Inflammatory macrophage (primary cell): ENCODE measurements at places on chromosomes 3 and 15.

DNA sequence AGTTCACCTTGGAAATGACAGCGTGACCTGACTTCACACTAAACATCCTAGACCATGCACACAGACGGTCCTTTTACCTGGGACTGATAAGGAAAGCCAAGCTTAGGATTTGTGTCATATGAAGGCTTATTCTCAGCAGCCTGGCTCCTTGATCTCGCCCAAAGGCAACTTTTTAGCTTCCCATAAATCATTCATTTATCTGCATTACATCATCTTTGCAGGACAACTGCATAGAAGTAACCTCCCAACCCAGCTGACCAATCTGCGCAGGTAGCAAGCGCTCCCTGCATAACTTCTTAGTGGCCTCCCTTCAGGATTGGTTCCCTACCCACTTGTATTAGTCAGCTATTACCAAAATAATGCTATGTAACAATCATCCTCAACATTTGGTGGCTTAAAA, 389.9 kb upstream of the PROK2 start:
- DNase-seq: no peak

DNA sequence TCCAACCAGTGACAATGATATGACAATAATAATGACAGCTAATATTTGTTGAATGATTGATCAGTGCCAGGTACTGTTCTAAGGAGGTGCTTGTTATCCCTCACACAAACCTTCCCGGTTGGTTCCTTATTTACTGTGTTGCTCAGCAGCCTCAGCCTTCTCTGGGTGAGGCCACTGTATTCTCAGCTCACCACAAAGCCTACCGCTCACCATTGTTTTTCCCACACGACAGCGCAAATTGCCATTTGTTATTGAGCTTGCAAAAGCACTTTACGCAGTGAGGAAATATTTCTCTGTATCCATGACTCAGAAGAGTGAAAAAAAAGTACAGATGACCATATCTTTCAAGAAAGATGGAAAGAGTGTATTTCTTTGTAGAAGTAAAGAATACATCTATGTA, 49.5 kb upstream of the PDZRN3 start:
- DNase-seq: no peak

DNA sequence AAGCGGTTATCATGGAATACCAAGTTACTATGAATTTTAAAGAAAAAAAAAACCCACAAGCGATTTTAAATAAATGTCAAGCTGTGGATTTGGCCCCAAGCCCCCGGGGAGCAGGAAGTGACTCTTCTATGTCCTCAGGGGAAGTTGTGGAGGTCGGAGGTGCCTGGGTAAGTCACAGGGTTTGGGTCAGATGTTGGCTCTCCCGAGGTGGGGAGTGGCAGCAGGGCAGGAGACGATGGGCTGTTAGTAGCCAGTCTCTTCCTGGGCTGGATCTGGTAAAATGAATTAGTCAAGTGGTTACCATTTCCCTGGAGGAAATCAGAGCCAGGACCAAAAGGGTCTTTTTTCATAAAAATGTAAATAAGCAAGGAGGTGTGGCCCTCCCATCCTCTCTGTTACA, 316.7 kb downstream of the TLE3 start:
- DNase-seq: peak; percentile 17

- DNase-seq: no peak
Measured at GRCh38 chr15:66563566-66564110, 2.2 kb downstream of the LCTL start.

DNA sequence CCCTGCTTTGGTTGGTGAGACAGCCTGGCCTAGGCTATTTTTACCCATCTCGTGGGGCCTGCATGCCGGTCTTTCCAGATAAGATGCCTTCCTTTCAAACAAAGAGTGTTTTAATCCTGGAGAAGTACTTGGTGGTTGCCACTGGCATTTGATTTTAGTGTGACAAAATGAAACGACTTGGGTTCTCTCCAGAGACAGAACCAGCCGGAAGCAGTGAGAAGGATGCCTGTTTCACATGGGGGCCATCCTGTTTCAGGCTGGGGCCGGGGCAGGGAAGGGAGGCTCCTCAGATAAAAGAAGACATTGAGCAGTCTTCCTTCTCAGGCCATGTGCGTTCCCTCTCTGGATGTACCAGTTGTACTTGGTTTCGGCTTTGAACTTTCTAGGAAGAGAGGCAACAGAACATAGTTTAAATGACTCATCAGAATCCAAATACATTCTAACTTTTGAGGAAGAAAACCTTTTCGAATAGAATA, 74.9 kb downstream of the TOP2B start:
- no peak for DNase-seq

DNA sequence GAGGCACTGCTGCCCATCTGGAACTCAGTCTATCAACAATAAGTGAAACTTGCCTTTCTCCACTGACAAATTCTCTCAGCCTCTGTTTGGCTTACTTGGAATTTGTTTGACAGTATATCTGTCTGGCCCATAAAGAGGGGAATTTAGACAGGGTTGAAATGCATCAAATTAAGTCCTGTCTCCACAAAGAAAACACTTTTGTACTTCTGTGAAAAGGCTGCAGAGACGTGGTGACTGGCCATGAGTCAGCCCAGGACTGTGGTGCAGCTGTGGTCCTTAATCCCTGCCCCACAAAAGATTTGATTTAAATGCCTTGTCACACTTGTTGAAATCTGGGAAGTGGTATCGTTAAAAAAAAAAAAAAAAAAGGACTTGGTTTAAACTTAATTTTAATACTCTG, 47.5 kb downstream of the RYR3 start:
- no peak for DNase-seq

- no peak for DNase-seq
Measured at GRCh38 chr15:31563421-31563820, 236.8 kb downstream of the KLF13 start.

GRCh38 chr15:82305621-82306048, 43.0 kb downstream of the SAXO2 start:
- DNase-seq: no peak

DNA sequence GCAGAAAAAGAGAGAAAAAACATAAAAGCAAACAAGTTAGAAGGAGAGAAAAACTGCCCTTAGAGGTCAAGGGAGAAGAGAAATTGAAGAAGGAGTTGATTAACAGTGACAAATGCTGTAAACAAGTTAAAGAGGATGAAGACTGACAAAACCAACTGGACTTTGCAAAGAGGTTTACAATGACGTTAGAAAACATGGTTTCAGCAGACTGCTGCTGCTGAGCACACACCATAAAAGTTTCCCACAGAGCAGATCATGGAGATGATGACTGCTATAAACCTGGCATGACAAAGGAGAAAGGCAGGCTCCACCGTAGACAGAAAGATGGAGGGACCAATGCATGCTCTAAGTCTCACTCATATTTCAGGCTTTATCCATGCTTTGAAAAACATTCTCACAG, 78.7 kb downstream of the POLQ start:
- DNase-seq: no peak

DNA sequence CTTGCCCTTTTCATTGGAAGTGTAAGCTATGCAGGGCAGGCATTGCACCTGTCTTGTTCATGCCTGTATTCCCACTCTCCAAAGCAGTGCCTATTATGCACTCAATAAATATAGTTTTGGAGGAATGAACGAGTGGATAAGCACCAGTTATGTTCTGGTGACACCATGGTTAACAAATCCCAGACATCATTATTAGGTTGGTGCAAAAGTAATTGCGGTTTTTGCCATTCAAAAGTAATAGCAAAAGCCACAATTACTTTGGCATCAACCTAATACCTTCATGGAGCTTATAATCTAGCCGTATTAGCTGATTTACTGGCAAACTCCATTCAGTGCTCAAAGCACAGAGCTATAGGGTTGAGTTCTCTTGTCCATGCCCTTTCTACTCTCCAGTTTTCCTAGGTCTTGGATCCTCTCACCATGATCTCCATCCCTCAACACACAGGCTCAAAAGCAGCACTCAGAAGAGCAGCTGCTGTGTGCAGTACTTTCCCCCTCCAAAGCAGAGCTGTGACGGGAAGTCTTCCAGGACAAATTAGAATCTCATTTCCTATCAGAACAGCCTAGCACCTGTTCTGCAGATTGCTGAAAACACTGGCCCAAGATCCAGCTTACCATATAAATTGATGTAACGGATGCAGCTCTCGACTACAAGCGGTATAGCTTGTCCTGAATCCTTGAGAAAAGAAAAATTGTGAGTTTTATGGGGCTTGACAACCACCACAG, 63.2 kb upstream of the RAD18 start:
- DNase-seq: no peak

DNA sequence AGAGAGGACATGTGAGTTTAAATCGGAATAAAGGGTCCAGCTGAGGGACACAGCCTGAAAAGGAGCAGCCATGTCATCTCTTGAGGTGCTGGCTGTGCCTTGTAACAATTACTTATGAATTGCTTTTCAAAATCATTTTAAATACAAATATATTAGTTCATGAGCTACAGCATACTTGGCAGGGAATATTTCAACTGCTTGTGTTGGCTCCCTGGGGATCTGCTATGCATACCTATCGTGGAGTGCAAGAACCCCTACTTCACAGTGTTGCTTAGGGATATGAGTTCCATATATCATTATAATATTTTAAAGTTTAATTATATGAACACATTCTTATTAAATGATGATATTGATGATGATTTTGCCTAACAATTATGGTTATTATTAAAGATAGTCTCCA, 19.1 kb upstream of the P2RY14 start:
- DNase-seq: no peak

GRCh38 chr3:119825820-119826219, 43.9 kb downstream of the NR1I2 start:
- DNase-seq: no peak

GRCh38 chr15:80787316-80787715, 8.1 kb downstream of the CEMIP start:
- no peak for DNase-seq

DNA sequence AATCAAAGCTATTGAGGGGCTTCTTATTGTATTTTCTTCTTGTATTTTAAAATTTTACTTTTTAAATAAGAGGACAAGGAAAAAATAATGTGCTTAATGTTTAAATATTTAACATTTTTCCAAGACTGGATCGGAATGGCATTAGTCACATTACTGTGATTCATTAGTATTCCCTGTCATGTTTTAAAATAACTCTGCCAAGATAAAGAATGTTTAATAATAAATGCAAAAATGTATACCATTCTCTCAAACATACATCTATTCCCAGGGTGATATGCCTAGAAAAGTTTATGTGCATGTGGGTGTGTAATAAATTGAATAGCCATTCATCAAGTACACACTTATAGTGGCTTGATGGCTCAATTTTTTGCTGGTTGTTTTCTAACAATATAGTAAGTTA, 936.1 kb downstream of the PLOD2 start:
- DNase-seq: no peak

DNA sequence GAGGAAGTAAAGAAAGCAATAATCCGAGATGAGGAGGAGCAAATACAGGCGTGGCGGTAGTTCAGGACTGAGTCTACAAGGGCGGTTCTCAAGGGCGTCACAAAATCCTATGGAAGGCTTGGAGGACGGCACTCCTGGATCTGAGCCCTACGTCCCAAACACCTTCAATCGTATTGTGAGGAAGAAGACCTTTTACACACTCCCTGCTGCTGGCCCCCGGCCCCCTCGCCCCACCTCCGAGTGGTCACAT, 747 bp downstream of the PLD1 start:
- DNase-seq: no peak

- peak; percentile 94 for DNase-seq
Measured at GRCh38 chr15:101641894-101642293, 10.3 kb downstream of the TM2D3 start.

DNA sequence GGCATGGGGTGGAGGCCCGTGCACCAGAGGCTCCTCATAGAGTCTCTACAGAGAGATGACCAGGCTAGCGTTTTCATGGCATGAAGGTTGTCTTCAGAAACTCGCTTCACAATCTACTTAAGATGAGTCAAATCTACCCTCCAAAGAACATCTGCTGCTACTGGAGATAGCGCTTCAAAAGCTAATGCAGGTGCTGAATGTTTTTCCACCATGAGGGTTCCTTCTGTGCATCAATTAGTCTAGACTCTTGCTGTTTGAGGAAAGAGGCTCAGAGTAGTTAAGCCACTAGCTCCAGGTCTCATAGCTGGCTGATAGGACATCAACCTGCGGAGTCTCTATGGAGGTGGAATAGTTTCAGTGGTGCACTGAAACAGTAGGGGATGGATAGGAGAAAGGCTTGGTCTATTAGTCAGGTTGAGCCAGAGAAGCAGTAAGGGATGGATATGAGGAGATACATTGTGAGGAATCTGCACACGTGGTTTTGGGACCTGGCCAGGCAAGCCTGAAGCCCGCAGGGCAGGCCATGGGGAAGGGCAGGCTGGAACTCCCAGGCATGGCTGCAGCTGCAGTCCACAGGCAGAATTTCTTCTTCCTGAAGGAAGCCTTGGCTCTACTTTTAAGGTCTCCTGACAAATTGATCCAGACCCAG, 117.5 kb downstream of the APBA2 start:
- DNase-seq: no peak

DNA sequence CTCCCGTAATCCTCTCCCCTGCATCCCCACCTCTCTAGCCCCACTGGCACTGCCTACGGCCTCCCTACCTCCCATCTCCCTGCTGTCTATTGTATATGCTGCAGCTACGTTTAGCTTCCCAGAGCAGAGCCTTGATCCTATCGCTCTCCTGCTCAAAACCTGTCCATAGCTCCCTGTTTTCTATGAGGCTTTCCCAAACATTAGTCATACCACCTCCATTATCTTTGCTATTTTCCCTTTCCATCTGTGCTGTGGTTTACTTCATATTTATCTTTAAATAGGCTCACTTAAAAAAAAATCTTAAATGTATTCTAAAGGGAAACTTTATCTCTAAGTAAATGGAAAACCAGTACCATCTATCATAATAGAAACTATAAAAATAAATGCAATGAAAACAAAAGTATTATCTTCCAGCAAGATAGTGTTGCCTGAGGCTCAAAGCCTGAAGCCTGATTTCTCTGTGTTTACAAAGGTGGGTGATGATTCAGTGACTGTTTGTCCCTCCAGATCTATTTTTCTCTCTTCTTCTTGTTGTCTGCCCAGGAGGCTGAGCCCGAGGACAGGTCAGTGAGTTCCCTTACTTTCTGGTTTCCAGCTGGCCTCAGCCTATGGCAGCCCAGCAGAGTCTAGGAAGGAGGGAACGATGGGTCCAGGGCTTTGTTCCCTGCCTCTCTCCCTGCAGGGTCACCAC, 397.1 kb upstream of the CFAP20DC start:
- DNase-seq: no peak

DNA sequence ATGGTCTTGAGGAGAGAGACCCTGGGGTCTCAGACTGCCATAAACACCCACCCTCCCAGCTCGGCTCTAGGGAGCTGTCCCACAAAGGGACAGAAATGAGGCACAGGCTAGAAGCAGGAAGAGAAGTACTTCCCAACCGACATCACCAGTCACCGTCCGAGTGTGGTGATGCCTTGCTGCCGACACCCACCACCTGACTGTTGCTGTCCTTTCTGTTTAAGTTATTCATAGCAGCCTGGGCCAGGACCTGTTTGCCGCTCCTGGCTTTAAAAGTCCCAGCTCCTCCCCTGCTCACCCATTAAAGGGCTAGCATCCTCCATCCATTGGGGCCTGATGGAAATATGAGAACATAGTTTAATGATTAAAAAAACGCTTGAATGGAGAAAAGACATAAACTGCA, 13.2 kb upstream of the SPG11 start:
- DNase-seq: peak; percentile 59

GRCh38 chr15:80674245-80674614, 20.9 kb upstream of the ABHD17C start:
- DNase-seq: peak; percentile 86

GRCh38 chr15:85587707-85588411, 206.9 kb downstream of the KLHL25 start:
- DNase-seq: no peak

- DNase-seq: no peak
Measured at GRCh38 chr3:14489641-14490040, 50.5 kb downstream of the GRIP2 start.
